Activated CD4-positive, CD25-positive, alpha-beta regulatory T cell (primary cell): ENCODE measurements at places on chromosomes 2 and 18.

DNA sequence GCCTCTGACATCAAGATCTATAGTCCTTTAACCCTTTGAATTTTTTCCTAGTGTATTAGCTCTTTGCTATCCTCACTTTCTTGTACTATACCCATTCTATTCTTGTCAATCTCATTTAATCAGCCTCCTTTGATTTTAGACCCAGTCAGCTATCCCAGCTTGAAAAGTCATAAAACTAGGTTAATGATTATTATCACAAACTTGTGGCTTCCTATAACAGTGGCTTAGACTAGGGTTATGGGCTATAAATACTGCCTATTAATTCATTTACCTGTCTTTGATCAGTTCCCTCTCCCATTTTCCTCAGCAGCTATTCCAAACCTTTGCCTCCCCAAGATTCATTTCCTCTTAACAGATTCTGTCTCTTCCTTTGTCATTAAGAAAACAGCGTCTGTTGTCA lies 174.8 kb downstream of the UBR3 start:
- DNase-seq = no peak

- no peak for DNase-seq
Observed at GRCh38 chr2:237359518-237359840, 54.5 kb downstream of the COL6A3 start.

DNA sequence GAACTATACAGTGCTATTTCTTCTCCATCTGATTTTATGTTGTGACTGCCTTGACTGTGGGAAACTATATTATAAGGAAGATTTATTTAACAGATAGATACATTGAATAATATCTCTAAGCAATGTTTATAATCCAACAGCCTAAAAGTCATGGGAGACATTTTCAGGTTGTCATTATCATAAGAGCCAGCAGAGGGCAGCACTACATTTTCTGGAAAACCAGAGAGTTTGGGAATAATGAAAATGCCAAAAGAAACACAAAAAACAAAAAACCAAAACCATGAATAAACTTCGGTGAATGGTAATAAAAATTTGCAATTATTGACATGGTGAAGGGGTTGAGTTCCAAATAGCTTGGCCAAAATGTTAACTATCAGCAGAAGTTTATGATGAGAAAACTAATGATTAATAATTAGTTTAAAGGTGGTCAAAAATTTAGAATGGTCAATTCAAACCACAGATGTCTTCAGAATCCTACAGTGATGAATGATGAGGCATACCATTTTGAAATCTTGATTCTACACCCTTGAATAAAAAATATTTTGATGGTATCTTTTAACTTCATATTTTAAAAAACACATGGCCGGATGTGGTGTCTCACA lies 4.7 kb downstream of the EEF1B2 start:
- DNase-seq = no peak

GRCh38 chr2:157404363-157404762 lies 39.5 kb downstream of the CYTIP start:
- no peak for DNase-seq

DNA sequence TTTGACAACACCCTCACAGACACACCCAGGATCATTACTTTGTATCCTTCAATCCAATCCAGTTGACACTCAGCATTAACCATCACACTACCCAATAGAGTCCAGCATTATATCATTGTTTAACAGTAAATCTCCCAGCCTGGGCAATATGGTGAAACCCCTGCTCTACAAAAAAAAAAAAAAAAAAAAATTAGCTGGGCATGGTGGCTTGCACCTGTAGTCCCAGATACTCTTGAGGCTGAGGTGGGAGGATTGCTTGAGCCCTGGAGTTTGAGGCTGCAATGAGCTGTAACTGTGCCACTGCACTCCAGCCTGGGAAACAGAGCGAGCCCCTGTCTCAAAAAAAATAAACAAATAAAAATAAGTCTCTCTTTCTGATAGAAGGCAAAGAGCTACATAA lies 304.0 kb downstream of the STK39 start:
- no peak for DNase-seq

GRCh38 chr2:64007924-64008323 lies 11.3 kb downstream of the VPS54 start:
- DNase-seq = no peak

DNA sequence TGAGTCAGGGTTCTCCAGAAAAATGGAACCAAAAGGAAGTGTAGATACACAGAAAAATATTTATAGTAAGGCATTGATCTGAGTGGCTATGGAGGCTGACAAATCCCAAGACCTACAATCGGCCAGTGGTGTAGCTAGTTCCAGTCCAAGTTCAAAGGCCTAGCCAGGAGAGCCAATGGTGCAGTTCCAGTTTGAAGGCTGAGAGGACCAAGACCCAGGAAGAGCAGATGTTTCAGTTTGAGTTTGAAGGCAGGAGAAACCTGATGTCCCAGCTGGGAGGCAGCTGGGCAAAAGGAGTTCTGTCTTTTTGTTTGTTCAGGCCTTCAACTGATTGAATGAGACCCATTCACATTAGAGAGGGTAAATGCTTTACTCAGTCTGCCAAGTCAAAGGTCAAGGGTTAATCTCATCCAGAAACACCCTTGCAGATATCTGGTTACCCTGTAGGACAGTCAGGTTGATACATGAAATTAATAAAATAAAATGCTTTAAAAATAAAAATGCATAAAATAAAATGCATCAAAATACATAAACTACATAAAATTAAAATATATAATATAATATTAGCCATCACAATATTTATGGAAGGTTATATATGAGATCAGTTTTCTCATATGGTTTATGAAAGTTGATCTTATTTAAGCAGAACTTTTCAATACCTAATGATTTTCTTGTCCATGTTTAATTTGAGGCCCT lies 38.7 kb downstream of the KCNE4 start:
- no peak for DNase-seq

DNA sequence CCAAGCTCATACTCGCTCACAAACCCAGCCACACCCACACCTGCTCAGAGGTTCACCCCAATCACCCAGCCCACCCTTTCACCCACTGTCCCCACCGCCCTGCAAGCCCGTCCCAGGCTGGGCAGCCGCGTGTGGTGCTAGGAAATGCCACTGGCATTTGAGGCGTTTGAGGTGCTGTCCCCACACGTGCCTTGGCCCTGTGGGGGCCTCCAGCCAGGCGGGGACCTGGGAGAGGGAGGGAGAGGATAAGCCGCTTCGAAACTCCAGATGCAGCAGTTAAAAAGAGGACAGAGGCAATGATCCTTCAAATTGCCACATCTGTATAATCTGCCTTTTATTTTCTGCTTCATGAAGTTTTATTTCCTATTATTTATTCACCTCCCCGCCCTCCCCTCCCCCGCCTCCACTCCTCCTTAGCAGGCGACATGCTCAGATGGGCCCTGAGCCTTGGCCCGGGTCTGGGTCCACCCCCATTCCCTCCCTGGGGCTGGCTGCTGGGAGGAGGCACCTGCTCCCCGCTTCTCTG lies 35.9 kb downstream of the PSD4 start:
- no peak for DNase-seq

DNA sequence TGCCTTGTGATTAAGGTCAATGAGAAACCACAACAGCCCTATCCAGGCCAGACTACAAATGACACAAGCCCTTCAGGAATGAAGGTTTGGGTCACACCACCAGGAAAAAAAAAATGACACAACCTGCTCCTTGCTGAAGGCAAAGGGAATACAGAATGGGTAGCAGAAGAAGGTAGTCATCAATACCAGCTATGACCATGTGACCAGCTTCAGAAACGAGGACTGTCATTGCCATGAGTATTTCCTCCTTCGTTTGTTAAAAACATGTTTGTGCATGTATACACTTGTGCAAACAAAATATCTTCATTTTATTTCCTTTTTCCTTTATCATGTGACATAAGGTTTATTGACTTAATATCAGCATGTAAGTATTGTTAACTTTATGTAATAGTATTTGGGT lies 226.6 kb downstream of the CDH19 start:
- DNase-seq = no peak

- DNase-seq = no peak
Observed at GRCh38 chr2:75607988-75608683, 38.4 kb upstream of the MRPL19 start.

- DNase-seq = no peak
Observed at GRCh38 chr2:3128786-3129185, 248.8 kb downstream of the EIPR1 start.
